ENCODE measurements at places on chromosomes 12 and 14.
A peak's percentile ranks its signal among the peaks of the same experiment; 100 is the strongest.

DNA sequence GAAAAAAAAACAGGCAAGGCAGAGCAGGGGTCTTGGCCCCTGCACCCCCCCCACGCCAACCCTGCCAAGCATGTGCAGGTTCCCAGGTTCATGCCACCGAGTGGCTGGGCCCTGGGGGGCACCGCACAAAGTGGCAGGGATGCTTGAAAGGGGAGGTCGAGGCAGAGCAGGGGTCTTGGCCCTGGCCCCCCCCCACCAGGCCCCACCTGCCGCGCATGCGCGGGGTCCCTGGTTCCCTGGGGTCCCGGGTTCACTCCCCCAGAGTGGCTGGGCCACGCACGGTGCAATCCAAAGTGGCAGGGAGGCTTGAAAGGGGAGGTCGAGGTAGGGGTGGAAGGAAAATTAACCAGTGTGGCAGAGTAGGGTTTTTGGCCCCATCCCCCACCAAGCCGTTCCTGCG is 312.2 kb downstream of the ALG10 start:
- DNase-seq, result no peak

DNA sequence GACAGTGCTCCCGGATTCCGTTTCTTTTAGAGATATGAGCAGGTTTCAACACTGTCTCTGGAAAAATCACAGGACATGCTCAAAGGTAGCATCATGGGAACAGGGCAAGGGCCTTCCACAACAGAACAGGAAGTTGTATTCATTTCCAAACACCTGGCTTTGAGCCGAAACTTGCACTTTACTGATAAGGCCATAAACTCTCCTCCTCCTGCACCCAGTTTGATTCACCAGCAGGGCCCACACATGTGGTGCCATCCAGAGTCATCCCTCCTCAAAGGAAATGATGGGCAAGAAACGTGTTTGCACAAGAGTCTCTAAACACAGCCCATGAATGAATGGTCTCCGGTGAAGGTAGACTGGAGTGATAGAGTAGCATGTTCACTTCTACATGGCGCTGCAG is 268.4 kb upstream of the FKBP4 start:
- peak; percentile 46 for DNase-seq

- DNase-seq, result no peak
Measured at GRCh38 chr14:52103416-52103815, 34.6 kb upstream of the NID2 start.

DNA sequence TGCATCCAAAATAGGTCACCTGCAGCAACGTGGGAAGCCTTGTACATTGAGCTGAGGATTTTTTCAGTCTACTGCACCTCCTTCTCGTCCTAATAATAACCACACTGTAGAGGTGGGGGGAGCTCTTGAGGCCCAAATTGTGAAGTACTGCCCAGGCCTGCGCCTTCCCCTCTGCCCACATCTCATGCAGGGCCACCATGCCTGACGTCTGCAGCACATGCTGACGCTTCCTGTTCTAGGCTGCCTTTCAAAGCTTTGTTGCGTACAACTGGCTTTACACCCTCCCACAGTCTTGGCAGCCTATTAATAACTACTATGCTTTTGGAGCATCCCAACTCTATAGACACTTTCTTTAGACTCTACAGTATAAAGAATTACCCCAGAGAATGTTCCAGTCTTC is 26.5 kb upstream of the TTC7B start:
- DNase-seq, result peak; percentile 44

- no peak for DNase-seq
Measured at GRCh38 chr12:59087077-59087673, 166.9 kb upstream of the LRIG3 start.

GRCh38 chr12:132659146-132659545 is 28.0 kb downstream of the POLE start:
- no peak for DNase-seq

DNA sequence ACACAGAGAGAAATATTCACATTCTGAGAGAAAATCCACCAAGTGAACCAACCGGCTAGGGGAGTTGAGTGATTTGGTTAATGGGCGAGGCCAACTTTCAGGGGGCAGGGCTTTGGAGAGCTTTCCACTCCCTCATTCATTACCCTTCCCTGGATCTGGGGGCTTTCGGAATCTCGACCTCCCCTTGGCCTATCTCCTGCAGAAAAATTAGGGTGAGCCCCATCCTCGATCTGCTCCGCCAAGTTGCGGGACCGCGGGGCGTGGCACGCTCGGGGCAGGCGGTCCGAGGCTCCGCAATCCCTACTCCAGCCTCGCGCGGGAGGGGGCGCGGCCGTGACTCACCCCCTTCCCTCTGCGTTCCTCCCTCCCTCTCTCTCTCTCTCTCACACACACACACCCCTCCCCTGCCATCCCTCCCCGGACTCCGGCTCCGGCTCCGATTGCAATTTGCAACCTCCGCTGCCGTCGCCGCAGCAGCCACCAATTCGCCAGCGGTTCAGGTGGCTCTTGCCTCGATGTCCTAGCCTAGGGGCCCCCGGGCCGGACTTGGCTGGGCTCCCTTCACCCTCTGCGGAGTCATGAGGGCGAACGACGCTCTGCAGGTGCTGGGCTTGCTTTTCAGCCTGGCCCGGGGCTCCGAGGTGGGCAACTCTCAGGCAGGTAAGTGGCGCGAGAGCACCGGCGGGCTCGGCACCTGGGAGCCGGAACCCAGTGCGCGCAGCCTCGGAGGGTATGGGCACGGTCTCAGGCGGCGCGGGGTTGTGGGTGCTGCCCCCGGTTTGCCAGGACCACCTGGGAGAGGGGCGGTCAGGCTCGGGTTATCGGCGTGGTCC is at the start of gene ERBB3:
TSS of gene ERBB3 (plus strand) at position 443 of the 833 bp plus-strand sequence. CDS start at position 579, 136 bp downstream.
- peak; percentile 77 for DNase-seq

GRCh38 chr12:3520168-3520567 is 29.2 kb downstream of the PRMT8 start:
- peak; percentile 14 for DNase-seq

DNA sequence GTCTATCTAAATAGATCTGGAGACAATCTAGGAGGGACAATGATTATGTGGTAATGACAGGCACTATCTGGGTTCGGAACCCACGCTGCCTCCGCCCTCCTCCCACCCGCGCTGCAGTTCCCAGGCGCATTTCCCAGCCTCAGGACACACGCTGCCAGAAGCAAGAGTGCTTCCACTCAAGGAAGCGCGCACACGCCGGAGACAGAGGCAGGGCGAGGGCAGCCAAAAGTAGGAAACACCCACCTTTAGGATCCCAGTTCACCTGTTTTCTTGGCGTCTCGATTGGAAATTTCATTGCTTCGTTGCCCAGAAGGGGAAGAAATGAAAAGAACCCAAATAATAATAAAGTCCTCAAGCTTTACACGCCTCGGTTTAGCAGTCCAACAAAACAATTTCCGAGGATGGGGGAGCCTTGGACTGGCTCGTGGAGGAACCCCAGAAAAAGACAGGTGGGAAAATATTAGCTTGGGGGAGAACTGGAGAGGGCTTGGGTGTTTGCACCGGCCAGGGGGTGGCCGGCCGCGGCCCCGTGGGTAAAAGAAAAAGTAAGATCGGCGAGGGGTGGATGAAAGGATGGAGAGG is 474 bp downstream of the KCNK10 start:
- no peak for DNase-seq

GRCh38 chr12:127300075-127300474 is 966.9 kb upstream of the TMEM132C start:
- no peak for DNase-seq

DNA sequence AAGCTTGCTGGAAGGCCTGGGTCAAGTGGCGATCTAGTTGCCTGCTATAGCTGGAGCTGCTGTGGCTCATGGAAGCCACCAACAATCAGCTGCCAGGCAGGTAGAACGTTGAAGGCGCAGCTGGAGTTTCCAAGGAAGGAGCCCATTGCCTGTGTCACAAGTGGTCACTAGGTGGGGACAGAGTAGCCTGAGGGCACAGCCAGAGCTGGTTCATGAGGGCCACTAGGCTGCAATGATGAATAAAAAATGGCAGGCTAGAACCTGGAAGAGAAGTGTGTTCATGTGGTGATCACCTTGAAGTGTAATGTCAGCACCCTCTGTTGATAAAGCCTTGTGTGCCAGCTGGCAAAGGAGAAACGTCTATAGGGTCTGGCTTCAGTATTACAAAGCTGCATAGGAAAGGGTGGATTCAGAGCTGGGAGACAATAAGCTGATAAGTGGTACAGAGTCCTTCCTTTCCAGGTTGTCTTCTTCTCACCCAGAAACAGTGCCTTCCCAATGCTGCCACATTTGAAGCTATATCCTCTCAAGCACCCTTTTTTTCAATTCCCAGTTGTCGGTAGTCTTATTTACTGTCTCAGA is 165.8 kb downstream of the EMP1 start:
- DNase-seq, result peak; percentile 80

- no peak for DNase-seq
Measured at GRCh38 chr14:81677736-81678135, 144.1 kb upstream of the SEL1L start.

GRCh38 chr12:109182041-109182839 is 65.9 kb downstream of the ACACB start:
- no peak for DNase-seq

DNA sequence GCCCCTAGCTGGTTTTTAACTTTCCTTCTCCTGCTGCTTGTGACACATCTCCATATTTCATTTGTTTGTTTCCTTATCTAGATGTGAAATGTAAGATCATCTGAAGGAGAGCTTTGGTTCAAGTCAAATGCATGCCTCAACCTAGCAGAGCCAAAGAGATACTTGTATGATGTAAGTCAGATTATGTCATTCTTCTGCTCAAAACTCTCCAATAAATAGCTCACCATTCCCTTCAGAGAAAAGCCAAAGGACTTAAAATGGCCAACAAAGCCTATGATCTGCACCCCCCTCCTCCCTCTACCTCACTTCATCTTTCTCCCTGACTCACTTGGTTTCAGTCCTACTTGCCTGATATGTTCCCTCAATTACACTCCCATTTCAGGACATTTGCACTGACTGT is 68.1 kb downstream of the COX16 start:
- DNase-seq, result no peak

DNA sequence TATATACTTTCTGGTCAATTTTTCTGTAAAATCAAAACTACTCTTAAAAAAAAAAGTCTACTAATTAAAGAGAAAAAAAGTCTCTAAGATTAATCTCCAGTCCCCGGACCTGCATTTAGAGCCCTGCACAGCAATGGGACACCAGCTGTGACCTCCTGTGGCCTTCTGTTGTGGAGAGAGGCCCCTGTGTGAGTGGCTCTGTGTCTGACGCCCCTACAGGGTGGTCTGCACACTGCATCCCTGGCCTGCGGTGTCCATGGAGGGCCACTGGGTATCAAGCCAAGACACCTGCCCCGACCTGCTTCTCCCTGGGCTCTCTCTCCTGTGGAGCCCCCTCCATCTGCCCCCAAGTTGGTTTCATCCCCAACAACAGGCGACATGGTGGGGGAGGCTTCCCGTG is 248.0 kb upstream of the DIO3 start:
- DNase-seq, result no peak

- no peak for DNase-seq
Measured at GRCh38 chr12:10726945-10727344, 3.8 kb upstream of the YBX3 start.

- peak; percentile 34 for DNase-seq
Measured at GRCh38 chr12:133038118-133038709, 905 bp downstream of the ZNF84 start.

- peak; percentile 92 for DNase-seq
Measured at GRCh38 chr14:54776361-54777001, 126.1 kb downstream of the GCH1 start.

DNA sequence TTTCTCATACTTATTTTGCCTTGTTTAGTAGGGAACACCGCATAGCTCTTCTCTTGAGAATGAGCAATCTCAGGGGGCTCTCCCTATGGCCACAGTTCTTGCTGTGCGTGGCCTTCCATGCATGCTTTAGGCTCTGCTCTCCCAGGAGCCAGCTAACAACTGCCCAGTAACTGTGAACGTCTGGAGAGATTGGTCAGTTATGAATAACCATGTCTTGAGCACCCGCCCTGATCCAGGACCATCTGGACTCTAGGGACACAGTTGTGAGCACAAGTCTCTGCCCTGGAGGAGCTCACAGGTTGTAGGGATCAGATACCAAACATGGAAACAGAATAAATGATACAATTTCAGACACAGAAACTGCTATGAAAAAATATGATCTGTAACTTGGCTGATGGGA is 12.1 kb downstream of the PSMC1 start:
- no peak for DNase-seq

DNA sequence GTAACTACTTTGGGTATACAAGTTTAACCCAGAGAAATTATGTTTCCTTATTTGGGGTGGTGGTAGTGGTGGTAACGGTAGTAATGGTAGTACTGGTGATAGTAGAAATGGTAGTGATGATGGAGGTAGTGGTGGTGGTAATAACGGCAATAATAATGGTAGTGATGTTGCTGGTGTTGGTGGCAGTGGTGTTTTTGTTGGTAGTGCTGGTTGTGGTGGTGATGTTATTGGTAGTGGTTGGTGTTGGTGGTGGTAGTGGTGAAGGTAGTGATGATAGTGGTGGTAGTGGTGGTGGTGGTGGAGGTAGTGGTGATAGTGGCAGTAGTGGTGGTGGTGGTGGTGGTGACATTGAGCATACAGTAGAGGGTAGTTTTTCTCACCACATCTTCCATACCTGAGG is 95.6 kb downstream of the TMEM30B start:
- no peak for DNase-seq

GRCh38 chr14:69443296-69443805 is 41.2 kb upstream of the PLEKHD1 start:
- DNase-seq, result no peak

DNA sequence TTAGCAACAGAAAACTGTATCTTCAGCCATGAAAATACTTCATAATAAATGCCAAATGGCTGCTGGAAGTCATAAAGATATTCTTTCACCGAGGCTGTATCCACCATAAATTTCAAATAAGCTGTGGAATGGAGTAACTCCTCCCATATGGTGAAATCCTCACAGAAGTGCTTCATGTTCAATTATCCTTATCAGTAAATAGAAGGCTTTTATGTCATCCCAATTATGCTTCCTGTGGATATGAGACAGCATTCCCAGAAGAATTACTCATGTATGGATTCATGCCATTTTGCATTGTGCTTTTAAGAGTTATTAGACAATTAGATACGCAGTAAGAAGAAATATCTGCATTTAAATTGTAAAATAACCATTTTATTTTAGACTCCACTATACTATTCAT is 99.0 kb downstream of the RTN1 start:
- DNase-seq, result no peak

- no peak for DNase-seq
Measured at GRCh38 chr14:22601456-22601855, 3.4 kb downstream of the ABHD4 start.

GRCh38 chr14:89491711-89492381 is 74.8 kb upstream of the FOXN3 start:
- no peak for DNase-seq
